Stimulated activated CD8-positive, alpha-beta memory T cell treated with anti-CD3 and anti-CD28 coated beads, Interleukin-12 subunit alpha, Interleukin-12 subunit beta, amount 100 ng/mL, for 1 hour (primary cell): ENCODE measurements at places on chromosomes 7 and 10.
A peak's percentile ranks its signal among the peaks of the same experiment; 100 is the strongest.

DNA sequence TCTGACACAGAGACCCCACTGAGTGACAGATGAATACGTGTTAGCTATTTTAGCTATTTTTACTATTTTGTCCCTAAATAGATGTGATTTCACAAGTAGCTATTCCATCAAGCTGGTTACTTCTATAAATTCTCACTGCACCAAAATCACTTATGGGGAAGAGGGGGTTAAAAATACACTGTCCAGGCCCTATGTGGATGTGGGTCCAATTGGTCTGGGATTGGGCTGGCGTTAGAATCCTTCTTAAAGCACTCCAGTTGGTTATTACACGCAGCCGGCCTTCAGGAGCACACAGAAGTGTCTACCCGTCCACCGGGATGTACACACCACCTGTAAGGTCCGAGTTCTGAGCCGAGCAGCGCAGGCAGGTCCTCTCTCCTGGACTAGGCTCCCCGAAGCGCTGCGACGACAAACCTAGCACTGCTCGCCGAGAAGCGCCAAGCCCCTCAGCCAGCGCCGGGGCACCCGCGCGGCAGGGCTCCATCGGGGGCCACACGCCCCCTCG, 222.3 kb upstream of the MKLN1 start:
- DNase-seq = no peak

- no peak for DNase-seq
These were observed 93.9 kb downstream of the TACC2 start for GRCh38 chr10:122082616-122083477.

- no peak for DNase-seq
These were observed 30.5 kb upstream of the ZRANB1 start for GRCh38 chr10:124911124-124912067.

- no peak for DNase-seq
These were observed 254.7 kb downstream of the TCERG1L start for GRCh38 chr10:131056781-131057180.

DNA sequence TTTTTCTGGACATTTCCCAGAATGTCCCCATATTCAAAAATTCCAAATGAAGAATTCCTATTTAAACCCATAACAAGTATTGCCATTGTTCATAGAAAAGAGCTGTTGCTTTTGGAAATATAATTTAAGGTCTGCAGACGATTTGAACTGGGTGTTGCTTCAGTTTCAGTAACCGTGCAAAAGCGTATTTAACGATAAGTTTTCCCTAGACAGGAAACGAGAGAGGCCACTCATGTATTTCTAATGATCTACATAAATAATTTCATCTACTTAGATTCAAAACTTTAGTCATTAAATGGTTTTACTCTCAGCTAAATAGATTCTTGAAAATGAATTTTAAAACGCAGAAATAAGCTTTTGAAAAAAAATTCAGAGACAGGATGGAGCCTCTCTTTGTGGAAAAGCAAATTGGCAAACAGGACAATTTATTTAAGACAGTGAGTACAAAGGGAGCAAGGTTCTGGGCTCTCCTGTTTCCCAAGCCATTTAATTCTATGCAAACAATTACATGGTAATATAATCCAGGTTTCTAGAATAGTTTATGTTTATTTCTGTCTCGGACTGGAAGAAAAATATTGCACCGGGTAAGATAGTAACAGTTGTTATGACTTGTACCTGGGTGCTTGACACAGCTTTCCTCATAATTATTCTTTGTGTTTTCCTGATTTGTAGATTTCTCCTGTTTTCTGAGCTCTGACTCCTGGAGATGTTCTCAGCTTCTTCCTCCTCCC, 263.0 kb downstream of the BAMBI start:
- no peak for DNase-seq

- no peak for DNase-seq
These were observed 8.7 kb upstream of the LRRTM3 start for GRCh38 chr10:66917104-66917503.

GRCh38 chr10:122911889-122912484, 1.6 kb downstream of the FAM24A start:
- peak; percentile 16 for DNase-seq

- no peak for DNase-seq
These were observed 1.9 kb downstream of the PLA2G12B start for GRCh38 chr10:72952642-72953158.

- DNase-seq = no peak
These were observed 14.1 kb downstream of the PFKP start for GRCh38 chr10:3081383-3081981.

- DNase-seq = no peak
These were observed 119.8 kb downstream of the FAM107B start for GRCh38 chr10:14654821-14655382.

GRCh38 chr10:123835575-123835974, 56.0 kb downstream of the CPXM2 start:
- no peak for DNase-seq
